ENCODE measurements at places on chromosomes 5 and 9.

GRCh38 chr9:71036501-71036900, 84.9 kb downstream of the TRPM3 start:
- no peak for DNase-seq

DNA sequence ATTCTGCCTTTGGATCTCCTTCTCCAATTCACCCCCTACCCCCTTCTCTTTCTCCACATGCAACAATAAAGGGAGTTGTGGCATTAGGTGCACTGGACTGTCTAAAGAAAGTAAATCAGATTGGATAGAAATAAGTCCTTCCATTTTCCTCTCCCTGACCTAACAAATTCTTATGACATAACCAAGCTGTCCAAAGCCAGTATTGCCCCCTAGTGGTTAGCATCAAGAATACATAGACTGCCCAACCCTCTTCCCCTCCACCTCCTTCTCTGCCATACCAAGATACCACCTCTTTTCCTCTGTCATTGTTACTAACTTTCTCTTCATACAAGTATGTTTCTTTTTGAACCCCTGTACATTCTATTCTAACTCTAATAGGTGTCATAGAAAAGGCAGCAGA, 45.7 kb downstream of the PPARGC1B start:
- DNase-seq, result peak; percentile 74

DNA sequence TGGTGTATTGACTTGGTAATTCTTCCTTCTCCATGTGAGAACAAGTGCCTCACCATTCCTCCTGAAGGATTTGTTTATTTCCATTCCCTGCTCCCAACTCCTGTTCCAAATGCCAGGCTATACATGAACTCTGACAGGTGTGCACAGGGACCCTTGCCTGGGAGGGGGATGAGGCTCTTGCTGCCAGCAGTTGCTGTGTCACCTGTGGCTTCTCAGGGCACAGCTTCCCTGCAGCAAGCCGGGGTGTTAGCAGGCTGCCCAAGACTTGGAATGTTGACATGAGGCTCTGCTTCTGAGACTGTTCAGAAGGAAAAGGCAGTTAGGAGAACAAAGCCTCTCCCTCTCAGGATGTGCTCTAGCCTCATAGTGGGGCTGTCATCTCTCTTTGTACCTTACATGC, 131.3 kb downstream of the DOCK2 start:
- no peak for DNase-seq

DNA sequence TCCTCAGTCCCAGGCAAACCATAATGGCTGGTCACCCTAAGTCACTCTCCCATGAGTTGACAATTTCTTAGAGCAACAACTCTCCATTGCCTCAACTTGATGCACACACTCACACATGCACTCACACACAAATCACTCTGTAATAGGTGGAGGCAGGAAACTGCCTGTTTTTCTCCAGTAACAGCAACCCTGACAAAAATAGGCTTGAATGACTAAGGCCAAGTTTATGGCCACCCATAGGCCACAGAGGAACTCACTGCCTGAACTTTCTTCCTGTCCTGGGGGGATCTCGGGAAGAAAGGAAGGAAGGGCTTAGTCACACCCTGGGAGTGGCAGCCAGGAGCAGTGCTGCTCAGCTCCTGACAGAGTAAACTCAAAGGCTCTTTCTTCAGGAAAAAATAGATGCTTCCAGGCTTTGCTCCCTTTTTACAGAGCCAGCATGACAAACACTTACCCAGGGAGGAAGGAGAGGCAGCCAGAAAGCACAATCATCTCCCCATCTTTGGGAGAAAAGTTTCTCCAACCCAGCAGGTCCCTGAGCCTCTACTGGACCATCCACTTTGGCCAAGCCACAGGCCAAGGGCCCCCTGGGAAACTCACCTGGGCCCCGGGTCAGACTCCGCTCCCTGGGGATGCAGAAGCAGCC, 368 bp downstream of the SH3TC2 start:
- DNase-seq, result no peak

DNA sequence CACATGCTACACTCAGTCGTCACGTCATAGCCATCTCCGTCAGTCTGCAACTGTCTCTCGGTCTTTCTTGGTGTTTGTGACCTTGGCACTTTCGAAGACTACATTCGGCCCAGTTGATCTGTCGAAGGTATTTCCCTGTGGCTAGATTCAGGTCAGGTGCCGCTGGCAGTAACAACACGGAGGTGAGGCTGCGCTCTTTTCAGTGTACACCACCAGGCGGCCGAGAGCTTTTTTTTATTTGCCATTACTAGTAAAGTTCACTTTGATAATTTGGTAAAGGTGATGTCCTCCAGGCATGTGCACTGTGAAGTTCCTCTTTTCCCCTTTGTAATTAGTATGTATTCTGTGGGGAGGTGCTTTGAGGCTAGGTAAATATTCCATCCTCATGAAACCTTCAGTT, 49.7 kb downstream of the RNF130 start:
- DNase-seq, result peak; percentile 50

GRCh38 chr5:5421149-5421960, 1.1 kb upstream of the ICE1 start:
- no peak for DNase-seq

GRCh38 chr5:52181403-52181802, 606.3 kb upstream of the ITGA1 start:
- DNase-seq, result no peak

GRCh38 chr5:172405226-172406107, 48.9 kb downstream of the SH3PXD2B start:
- DNase-seq, result no peak

DNA sequence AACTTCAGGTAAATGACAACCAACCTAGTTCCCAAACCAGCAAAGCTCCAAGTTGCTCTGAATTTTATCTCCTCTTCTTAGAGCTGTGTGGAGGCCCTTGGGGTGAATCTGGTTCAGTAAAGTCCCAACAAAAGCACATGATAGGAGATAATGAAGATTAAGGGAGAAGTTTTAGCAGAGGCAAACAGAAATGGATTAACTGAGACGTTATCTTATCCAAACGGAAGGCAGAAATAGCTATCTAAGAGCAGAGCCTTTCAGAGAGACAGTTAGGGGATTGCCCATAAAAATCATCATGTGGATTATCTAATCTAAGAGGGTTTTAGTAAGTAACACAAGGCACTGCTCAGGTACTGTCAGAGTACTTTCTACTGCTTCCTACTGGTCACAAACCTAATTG, 183.9 kb upstream of the ZNF618 start:
- DNase-seq, result no peak

DNA sequence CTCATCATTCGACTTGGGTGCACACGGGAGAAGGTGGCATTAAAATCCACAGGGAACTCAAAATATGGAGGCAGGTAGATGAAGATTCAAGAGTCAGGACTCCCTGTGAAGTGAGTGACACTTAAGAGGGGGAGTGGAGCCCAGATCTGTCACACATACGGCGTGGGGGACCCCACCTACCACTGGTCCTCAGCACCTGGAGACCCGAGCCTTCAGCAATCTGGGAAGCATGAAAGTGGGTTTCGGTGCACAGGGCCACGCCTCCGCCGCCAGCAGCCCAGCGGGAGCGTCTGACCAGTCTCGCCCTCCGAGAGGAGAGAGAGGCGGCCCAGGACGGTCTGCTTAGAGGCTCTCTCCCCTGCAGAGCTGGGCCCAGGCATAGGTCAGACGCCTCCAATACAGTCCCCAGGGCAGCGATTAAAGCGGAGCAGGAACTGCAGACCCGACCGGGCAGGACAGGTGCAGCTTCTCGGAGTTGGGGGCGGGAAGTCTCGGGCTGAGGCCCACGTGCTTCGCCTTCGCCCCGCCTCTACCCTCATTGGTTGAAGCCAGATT, 639 bp upstream of the SLC2A8 start:
- no peak for DNase-seq

DNA sequence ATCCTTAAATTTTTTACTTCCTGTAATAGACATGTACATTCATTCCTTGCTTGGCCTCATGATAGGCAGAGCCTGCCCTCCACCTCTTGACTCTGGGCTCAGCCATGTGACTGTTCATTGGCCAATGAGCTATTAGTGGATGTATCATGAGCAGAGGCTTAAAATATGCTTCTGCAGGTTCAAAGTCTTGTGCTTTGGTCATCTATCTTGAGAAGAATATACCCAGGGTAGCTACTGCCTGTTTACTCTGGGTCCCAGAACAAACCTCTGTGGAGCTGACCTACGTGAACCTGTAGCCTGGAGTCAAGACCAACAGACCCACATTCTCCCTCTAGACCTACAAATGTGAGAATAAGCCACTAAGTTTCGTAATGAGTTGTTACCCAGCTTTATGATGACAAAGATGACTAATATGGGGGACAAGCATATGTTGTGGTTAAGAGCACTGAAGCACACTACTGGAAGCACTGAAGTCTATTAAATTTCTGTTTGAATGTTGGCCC, 244.4 kb downstream of the MAST4 start:
- no peak for DNase-seq

GRCh38 chr5:122846051-122846550, 688 bp downstream of the SNX24 start:
- peak; percentile 40 for DNase-seq

DNA sequence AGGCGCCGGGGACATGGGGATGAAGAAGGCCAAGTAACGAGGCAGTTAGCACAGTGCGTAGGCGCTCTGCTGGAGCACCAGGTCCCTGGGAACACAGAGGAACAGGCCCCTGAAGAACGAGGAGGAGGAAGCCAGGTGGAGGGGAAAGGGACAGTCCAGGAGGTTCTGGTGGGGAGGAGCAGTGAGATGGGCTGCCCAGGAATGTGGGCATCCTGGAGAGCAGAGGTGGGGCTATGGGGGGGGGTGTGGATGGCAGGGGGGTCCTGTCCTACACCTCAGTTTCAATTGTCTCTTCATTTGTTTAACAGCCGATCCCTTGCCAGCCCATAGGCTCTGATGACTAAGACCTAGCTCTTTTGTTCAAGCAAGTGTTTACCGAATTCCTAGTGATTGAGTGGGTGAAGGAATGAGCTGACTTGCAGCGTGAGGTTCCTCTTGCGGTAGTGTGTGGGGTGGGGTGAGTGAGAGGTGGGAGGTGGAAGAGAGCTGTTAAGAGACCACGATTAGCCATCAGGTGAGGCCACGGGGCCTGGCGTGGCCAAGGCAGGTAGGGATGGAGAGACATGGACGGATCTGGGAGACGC, 8.4 kb upstream of the PHYHD1 start:
- peak; percentile 80 for DNase-seq

DNA sequence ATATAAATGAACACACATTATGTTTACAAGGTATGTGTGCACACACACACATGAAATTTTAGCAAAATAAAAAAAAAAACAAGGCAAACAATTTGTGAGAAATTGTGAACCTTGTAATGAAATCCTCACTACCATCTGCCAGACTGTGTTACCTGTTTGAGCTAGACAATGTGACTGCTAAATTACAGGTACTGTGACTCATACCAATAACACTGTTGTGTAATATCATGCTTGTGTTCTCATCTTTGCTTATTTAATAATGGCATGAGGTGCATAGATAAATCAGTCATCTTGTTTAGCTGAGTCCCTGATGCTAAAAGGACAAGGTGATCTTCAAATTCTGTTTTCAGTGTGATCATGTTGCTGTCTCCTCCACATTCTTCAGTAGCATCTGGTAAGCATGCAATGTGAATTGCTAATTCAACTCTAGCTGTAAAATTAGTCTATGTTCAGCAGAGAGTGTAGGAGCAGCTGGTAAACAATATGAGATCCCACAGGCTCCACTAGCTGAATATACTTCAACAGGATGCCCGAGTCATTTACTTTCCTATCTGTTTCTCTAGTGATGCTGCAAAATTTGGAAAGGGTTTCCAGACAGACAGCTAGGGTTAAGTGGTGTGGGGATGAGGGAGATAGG, 966.3 kb upstream of the C9orf72 start:
- no peak for DNase-seq

DNA sequence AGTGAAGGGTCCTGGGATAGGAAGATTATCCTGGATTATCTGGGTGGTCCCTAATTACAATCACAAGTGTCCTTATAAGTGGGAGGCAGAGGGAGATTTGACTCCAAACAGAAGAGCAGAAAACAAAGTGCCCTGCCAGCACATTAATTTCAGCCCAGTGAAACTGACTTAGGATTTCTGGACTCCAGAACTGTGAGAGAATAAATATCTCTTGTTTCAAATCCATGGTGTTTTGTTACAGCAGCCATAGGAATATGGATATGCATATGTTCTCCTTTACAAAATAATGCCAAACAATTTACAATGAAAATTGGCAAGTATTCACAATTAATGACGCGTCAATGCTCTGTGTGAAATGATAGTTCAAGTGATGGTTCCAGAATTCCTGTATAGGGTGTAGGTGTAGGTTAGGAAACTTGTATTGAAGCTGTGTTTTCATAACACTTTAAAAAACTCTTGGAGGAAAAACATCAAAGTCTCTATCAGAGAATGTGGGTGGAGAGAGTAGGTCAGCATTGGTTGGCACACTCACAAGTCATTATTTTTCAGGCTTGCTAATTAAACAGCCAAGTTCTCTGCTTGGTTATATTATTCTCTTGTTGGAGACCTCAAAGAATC, 19.9 kb upstream of the PLPP1 start:
- no peak for DNase-seq

GRCh38 chr5:148794729-148795561, 31.5 kb upstream of the ADRB2 start:
- no peak for DNase-seq

DNA sequence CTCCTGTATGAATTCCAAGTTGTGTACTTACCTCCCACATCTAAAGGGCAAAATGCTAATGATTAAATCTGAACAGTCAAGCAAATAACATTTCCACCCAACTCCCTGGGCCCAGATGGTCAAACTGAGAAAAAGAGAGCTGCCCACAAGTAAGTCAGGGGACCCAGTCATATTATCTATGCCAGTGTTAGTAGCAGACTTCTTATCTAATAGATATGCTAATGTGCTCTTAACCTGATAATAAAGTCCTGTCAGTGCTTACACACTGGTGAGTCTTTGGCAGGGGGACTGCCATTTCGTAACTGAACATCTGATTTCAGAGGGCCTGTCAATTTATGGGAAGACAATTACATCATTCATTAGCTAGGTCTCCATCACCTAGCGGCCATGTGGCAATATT, 292.3 kb upstream of the WWC1 start:
- no peak for DNase-seq

DNA sequence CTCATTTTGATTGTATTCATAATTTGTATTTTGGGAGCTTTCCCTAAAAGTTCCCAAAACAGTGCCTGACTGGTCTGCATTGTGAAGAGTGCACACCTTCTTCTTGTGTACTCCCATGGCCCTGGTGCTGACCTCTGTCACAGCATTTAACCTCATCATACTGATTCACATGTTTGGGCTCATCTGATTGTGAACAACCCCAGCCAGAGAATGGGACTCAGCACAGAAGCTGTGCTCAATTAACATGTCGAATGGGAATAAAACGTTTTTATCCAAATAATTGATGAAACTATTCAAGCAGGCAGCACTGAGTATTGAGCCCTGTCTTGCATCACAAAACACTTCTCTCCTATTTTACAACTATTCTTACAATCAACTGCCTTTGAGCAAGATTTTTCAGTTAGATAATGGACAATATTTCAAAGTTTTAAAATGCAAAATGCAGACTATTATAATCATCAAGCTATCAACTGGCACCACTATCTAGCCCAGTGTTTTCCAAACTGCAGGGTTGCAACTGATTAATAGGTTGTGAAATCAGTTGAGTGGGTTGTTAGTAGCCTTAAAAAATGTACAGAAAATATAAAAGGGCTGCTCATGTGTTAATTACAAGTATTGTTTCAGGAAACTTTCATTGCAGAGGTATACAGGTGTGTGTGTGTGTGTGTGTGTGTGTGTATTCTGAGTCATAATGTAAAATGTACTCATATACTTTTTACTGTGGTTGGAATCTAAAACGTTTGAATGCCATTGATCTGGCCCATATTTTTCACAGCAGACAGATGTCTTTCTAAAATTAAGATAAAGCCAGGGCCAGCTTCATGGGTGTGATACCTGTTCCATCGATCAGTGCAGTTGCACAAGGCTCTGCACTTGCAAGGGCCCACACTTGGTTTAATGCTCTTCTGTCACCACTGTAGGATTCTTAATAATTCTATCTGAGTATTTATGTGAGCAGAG, 190.5 kb downstream of the PIK3R1 start:
- DNase-seq, result no peak
